ENCODE measurements at places on chromosomes 12 and 14.

DNA sequence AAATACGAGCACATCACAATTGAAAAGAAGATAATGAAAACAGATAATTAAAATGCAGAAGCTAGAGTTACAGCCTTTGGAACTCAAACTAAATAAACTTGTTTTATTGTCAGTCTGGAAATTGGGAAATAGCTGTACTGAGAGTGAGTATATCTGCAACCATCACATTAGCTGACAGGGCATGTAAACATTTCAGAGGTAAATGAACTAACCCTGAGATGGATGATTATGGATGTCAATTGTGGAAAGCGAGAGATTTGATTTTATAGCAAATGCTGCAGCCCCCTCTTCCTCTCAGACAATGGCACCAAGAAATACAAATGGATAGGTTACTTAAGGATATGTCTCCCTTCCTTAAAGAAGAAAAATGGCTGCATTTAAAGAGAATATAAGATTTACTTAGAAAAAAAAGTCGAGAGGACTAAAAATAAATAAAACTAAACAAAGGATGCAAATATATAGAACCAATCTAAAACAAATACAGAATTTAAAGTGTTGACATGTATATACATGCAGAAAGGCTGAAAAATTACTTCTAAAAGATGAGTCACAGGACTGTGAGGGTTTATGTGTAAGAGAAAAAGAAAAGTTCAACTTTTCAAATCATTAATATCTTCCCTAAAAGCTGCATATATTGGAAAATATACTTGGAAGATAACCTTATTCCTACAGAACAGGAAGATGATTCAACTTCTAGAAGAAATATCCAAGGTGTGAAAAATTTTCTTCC is 120.3 kb upstream of the FLRT2 start:
- DNase-seq = no peak

- no peak for DNase-seq
These were observed 54.7 kb downstream of the VRK1 start for GRCh38 chr14:96851694-96852381.

DNA sequence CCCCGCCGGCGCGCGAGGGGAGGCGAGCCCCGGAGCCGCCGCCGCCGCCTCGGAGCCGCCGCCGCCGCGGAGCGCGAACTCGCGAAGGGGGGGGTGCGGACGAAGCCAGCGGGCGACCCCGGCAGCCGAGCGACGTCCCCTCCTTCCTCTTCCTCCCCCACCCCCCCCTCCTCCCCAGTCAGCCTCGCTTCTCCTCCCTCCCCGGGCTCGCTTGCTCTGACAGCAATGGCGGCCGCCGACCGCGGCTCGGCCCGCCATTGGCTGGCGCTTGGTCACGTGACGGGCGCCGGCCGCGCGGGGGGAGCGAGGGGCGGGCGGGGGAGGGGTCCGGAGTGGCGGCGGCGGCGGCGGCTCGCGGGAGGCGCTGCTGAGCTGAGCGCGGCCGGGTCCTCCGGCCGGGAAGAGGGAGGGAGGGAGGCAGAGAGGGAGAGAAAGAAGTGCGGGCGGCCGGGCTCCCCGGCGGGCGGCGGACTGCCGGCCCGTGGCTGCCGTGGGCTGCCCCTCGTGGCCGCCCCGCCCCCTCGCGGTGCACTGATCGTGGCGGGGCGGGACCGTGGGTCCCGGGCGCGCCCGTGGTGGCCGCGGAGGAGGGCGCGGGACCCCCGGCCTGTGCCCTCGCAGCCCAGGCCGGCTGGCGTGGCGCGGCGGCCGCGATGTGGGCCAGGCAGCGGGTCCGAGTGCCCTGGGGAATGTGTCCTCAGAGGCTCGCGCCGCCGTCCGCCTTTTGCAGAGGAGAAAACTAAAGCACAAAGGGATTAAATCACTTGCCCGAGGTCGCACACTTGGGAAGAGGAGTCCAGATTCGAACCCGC is at the start of gene MED13L:
MED13L (minus strand) TSS at position 227 of the 812 bp plus-strand sequence. CDS start 562 bp downstream, outside the sequence.
- peak; percentile 81 for DNase-seq

DNA sequence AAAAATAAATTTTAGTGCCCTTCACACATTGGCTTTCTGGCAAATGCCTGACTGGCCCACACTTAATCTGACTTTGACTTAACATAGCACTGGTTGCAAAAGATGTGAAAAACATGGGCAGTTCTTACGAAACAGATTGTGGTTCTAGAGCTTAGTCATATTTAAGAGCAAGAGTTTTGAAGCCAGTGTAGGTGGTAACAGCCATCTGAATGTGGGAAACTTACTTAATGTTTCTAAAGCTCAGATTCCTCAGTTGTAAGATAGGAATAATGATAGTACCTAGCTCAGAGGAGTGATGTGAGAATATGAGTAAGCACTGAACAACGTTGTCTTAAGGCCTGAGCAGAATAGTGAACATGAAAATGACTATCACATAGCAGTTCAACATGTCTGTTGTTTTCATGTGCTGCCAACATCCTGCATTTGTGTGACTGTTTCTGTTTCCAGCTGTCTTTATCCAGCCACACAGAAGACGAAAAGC is 262.7 kb downstream of the SYT1 start:
- DNase-seq = no peak

DNA sequence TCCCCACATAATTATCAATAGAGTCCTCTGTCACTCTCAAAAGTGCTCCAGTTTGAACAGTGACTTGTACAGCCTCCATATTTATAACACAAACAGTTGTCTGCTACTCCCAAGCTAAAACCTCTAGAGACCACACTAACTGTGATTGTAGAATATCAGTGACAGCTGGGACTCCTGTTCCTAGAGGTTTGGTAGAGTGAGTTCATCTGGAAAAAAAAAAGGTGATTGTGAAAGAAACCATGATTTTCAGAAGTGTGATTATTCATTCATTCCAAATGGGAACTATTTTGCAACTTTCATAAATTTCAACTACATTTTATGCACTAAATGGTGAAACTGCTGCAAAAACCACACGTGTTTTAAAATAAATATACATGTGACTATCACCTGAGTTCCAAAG is 128.0 kb upstream of the PLXNC1 start:
- no peak for DNase-seq

GRCh38 chr14:63432228-63432627 is 110.9 kb downstream of the PPP2R5E start:
- DNase-seq = no peak

DNA sequence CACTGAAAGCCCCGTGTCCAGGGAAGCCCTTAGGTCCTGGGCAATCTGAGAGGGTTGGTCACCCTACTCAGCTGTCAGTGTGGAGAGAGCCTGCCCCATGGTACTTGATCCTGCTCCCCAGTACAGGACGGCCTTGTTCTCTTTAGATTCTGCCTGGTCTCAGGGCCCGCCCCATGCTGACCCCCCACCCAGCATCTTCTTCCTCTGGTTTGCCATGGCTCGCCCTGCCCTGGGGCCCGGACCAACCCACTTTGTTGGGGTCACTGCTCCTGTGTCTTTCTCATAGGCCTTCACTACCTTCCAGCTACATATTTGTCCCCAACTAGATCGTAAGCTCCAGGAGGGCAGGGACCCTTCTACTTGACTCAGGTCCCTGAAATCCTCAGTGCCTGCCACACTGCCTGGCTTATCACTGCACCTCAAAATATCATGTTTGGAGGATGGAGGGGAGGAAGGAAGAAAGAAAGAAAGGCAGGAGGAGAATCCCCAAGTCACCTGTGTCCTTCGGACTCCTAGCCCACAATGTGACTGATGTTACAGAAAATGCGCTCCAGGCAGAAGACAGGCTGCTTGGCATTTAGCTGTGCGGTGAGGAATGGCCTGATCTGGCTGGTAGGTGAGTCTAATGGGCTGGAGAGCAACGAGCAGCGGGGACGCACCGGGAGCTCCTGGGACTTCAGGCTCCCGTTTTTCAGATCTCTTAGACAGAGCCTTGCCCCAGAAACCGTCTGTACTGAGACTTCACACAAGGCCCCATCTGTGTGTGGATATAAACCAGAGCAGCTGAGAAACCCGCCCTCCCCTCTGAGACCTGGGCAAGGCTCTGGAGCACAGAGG is 66.1 kb downstream of the C14orf132 start:
- no peak for DNase-seq

GRCh38 chr12:1822699-1823098 is 2.3 kb downstream of the LRTM2 start:
- DNase-seq = no peak

- DNase-seq = no peak
These were observed 61.3 kb downstream of the CRADD start for GRCh38 chr12:93738199-93739058.

- no peak for DNase-seq
These were observed 5.4 kb upstream of the AMN start for GRCh38 chr14:102917056-102917385.

- no peak for DNase-seq
These were observed 20.9 kb downstream of the GALNT16 start for GRCh38 chr14:69280746-69281291.

DNA sequence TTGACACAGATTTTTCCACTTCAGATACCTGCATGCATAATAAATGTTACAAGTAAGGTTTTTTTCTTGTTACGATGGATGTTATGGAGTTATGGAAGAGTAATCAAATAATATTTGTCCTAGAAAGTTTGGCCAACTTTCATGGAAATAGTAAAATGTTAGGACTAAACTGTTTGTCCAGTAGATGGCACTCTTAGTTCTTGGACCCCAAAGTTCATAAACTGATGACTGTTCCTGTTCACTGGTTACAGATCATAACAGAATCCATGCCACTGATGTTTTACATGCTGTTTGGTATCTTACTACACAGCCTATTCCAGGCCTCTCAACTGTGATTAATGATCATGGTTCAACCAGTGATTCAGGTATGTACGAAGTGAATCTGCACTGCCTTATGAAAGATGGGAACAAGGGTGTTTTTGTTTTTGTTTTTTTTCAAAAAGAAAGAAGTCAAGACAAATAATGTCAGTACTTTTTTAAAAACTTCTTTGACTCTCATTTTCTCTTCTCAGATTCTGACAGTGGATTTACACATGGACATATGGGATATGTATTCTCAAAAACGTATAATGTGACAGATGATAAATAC is 48.8 kb upstream of the SLCO1C1 start:
- no peak for DNase-seq

DNA sequence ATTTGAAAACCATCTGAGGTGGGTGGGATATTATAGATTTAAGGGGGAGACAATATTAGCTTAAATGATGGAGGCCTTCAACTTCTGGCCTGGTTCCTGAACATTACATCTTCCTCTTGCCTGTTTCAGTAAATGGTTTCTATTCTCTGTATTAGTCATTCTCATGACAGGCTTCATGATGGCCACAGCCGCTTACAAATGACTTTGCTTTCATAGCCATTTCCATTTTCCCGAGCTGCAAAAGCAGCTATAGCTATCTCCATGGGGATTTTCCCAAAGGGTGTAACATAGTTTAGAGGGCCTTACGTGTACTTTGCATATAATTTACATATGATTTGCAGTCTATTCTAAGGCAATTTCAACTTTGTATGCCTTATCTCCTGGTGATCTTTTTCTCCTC is 121.8 kb downstream of the NRXN3 start:
- DNase-seq = no peak

- no peak for DNase-seq
These were observed 48.1 kb downstream of the KCNK13 start for GRCh38 chr14:90109858-90110257.

GRCh38 chr12:122489038-122489437 is 11.7 kb downstream of the ZCCHC8 start:
- DNase-seq = no peak

GRCh38 chr12:132530851-132531250 is 40.9 kb downstream of the FBRSL1 start:
- no peak for DNase-seq

DNA sequence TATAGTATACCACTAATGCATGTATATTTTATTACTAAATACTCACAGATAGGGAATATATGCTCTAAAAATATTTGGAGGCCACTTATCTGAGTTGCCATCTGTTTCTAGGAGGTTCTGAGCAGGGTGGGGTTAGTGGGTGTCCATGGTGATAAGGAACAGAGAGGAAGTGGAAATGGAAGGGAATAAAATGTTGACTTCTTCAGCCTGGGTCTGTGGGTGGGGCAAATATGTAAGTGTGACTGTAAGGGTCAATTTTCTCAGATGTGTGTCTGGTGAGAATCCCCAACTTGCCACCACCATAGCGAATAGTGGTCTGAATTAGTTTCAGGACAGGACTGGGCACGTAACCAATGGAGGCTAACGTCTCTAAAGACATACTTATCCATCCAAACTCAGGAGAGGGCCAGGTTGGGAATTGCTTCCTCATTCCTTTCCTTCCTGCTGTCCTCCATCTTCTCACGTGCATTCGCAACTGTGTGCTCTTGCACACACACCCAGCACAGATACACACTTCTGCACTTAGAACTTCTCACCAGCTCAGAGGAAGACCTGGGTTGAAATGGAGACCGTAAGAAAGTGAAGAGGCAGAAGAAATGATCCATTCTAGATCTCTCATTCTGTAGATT is 54.2 kb upstream of the GZMB start:
- no peak for DNase-seq

Measured in stimulated activated CD4-positive, alpha-beta T cell treated with anti-CD3 and anti-CD28 coated beads, Interleukin-4, amount 100 ng/mL, for 48 hours (primary cell).